ENCODE measurements at places on chromosomes 4 and X. TPM values are rescaled to one million over a fixed set of nuclear protein-coding genes. Genes with fewer than 3 reads are reported as not detected.

Gene MAGEB1
- not detected for total RNA-seq

Gene S100G
- not detected for total RNA-seq

DNA sequence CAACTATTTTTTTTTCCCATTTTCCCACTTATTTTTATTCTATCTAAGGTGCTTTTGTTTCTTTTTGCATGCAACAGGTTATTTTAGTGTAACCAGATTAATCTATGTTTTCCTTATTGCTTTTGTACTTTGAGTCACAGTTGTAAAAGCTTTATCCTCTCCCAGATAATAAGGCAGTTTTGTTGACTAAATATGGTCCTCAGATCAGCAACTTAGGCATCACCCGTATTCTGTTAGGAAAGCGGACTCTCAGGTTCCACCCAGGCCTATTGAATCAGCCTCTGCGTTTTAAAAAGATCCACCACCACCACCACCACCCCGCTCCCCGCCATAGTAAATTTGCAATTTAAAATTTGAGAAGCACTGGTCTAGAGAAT is 58.6 kb upstream of the USP9X start:
- no peak for DNase-seq

- DNase-seq, result no peak
Measured at GRCh38 chr4:10161146-10161545, 44.5 kb upstream of the WDR1 start.

DNA sequence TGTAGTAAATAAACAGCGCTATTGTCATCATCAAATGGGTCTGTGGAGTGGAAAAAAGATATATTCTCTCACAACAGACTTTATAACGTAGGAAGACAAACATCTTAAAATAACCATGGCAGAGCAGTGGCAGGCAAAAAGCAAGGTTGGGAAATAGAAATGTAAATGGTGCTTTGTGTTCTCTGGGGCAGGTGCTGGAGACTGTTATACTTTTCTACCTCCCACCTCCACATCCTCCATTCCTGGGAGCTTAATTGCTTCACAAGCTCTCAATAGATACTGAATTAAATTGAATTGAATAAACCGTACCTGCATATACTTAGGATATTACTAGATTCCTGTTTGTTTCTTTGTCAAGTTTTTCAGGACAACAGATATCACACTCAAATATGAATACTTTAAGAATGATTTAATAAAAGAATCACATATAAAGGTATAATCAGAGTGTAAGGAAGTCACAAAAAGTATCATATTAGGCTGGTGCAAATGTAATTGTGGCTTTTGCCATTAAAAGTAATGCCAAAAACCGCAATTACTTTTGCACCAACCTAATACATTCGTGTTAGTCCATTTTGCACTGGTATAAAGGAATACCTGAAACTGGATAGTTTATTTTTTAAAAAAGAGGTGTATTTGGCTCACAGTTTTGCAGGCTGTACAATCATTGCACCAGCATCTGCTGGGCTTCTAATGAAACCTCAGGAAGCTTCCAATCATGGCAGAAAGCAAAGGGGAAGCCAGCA is 367.3 kb downstream of the GRIA2 start:
- no peak for DNase-seq

Gene CXCL5
- not detected for total RNA-seq

GRCh38 chr4:113971706-113972360 is 7.6 kb downstream of the ARSJ start:
- DNase-seq, result no peak

GRCh38 chr4:102321260-102321995 is 23.9 kb downstream of the SLC39A8 start:
- no peak for DNase-seq

GRCh38 chr4:111880116-111880515 is 265.1 kb upstream of the FAM241A start:
- no peak for DNase-seq

Gene HAUS3
- total RNA-seq, result 18.6 TPM

Gene PRSS48
- not detected for total RNA-seq

- no peak for DNase-seq
Measured at GRCh38 chr4:151614561-151614960, 146.2 kb downstream of the GATB start.

Gene DIPK2B
- total RNA-seq, result not detected

DNA sequence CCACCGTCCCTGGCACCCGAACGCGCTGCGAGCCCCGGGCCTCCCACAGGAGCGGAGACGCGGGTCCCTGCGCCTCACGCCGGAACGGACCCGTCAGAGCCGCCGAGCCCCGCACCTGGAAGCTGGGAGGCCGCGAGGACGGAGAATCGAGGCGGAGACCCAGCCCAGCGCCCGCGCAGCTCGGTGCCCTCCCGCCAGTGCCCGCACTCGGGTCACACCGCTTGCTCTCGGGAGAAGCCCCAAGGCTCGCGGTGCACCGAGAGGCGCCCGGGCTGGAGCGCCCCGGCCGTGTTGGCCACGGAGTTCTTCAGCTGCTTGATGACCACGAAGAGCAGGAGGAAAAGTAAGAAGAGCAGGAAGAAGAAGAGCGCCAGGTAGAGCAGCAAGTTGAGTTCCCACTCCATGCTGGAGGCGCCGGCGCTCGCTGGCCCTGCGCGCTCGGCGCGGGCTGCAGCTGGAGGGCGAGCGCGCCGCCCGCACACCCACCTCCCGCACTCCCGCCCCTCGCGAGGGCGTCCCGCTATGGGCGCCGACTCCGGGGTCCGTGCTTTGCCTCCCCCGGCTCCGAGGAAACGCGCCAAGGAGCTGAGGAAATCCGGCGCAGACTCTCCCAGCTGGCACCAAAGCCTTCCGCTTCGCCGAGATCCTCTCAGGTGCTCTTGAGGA is at the start of gene SMIM43:
Gene SMIM43 (minus strand): TSS at position 463 of the 666 bp plus-strand sequence. CDS start 59 bp downstream, at position 404.
- DNase-seq, result no peak

DNA sequence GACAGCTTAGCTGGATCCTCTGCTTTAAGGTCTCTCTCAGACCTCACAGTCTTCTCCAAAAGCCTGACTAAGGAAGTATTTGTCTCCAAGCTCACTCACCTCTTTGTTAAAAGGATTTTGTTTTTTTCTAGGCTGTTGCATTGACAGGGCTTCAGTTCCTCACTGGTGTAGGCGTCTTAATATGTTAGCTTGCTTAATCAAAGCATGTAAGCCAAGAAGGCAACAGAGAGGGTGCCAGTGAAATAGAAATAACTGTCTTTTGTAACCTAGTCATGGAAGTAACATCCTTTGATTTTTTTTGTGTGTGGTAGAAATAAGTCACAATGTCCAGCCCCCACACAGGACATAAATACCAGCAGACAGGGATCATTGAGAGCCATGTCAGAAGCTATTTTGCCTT is 58.8 kb downstream of the FIP1L1 start:
- no peak for DNase-seq

DNA sequence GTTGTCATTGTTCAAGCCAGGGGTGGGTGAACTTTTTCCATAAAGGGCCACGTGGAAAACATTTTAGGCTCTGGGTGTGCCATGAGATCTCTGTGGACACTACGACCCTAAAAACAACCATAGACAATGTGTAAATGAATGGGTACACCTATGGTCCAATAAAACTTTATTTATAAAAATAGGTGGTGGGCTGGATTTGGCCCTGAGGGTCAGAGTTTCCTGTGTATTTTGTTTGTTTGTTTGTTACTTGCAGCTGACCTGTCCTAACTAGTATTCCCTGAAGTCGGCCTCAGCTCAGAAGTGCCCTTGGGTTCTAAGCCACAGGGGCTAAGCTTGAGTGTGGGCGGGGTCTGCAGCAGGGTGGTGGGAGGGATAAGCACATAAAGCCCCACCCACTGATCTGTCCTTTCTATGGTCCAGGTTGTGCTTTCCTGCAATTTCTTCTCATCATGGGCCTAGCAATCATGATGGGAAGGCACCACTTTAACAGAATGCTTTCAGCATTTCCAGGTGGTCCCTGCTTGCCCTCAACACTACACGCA is 17.2 kb upstream of the DRD5 start:
- DNase-seq, result no peak

Gene NLGN3
- total RNA-seq, result 0.94 TPM

DNA sequence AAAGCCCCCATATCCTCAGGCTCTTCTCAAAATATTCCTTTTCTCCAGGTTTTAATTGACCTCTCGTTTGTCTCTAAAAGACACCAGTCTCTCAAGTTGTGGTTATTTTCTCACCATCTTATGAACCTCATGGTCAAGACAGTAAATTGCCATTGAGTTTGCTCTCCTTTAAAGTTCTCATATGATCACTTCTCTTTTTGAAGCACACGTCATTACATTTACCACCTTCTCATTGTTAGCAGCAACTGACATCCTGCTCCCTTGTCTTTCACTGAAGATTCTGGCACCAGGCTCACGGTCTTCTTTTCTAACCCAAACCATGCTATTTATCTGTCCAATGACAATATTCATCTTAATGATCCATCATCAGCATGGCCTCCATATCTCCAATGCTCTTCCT is 324.2 kb downstream of the TMA16 start:
- no peak for DNase-seq

DNA sequence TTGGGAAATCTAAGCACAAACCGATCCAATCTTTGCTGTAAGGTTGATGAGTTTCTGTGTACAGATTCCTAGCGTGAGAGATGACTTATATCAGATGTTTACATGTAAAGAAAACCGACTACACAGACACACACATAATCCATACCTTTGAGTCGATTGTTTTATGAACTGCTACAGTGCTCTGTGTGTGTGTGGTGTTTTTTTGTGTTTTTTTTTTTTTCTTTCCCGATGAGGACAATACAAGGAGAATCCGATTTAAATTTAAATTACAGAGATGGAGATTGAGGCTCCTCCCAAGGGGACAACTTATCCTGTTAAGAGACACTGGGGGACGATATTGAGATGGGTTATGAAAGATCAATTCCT is 461 bp upstream of the SLC9A6 start:
- DNase-seq, result no peak

Gene SPARCL1
- total RNA-seq, result not detected

GRCh38 chr4:11487868-11488544 is 59.3 kb upstream of the HS3ST1 start:
- no peak for DNase-seq

DNA sequence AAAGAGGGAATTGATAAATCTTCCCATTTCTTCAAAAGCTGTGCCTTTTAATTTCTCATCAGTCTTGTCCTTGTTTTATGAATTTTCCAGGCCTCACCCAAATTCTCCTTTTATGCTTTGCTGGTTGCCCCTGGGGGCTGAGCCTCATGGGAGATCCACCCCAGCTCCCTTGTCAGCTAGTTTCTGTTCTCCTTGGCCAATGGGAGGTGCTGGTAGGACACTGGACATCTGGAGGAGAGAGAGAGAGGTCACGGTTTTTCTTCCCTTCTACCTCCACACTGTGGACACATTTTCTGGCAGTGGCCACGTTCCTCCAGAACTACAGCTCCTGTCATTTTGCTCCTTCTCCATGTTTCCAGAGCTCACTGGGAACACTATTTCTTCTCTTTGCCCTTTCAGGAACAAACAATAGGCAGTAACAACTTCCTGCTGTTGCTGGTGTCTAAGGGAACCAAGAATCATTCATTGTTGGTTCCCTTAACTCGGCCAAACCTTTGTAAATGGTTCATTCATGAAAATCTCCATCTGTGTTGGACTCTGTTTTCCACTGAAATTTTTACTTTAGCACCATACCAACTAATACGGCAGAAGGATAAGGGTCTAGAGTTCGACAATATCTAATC is 334.5 kb downstream of the GPAT3 start:
- DNase-seq, result no peak

GRCh38 chr4:3712112-3712805 is 53.9 kb upstream of the ADRA2C start:
- DNase-seq, result no peak

DNA sequence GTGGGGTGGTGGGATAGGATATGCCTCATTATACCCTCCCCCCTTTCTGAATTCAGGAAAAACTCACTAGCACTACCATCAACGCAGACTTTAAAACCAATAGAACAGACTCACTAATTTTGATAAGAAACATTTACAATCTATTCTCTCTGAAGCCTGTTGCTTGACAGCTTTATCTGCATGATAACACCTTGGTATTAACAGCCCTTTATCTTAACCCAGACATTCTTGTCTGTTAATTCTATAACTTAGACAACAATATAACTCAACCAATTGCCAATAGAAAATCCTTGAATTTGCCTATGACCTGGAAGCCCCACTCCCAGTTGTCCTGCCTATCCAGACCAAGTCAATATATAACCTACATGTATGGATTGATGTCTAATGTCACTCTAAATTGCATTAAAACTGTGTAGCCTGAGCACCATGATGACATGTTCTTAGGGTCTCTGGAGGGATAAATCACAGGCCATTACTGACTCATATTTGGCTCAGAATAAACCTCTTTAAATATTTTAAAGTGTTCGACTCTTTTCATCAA is 1.5 kb upstream of the UGT2A3 start:
- DNase-seq, result no peak

Gene RRH
- not detected for total RNA-seq

DNA sequence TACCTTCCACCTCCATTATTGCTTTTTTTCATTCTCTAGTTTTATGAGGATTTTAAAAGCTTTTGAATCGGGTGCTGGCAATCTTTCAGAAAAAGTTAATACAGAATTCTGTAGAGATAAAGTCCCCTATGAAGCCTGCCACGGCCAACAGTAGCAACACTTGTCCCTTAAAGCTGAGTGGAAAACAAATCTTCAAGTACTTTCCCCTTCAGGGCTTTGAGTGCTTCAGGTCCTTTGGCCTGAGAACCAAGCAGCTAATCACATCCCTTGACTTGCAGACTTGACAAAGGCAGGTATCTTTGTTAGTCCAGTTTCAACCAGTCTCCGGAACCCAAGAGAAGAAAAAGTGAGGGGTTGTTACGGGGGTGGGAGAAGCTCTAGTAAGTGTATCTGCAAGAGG is 144.4 kb downstream of the ATG4A start:
- DNase-seq, result no peak

- DNase-seq, result no peak
Measured at GRCh38 chr4:92270908-92271307, 32.9 kb upstream of the GRID2 start.

GRCh38 chr4:142201041-142201440 is 564.7 kb downstream of the IL15 start:
- DNase-seq, result no peak

DNA sequence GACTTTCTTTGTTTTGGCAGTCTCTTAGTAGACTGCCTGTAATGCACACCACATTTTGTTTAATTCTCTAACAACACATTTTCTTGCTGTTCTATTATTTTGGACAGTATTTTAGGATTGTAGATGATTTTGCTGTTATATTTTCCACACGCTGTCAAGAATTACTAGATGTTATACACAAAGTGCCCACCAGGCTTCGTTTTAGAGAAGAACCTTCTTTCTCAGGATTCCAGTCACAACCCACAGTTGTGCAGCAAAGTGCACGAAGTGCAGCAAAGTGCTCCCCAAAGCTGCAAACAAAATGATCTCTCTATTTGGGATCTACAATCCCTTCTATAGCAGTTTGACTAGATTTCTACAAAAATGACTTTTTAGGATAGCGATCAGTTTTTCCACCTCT is 2.4 kb downstream of the ZNF141 start:
- DNase-seq, result no peak

- DNase-seq, result no peak
Measured at GRCh38 chrX:47446431-47446830, 36.6 kb downstream of the ZNF41 start.

Measured in activated T-helper 2 cell treated with anti-CD3 and anti-CD28 coated beads, Interferon-gamma antibody, Interleukin-2, Interleukin-4, amounts not matched to agents 10 μg/mL and 5 μg/mL and 100 μg/mL, durations not matched to agents 14 hours and 24 hours and 36 hours (primary cell).